ENCODE measurements at places on chromosomes 11 and 22. TPM values are rescaled to one million over a fixed set of nuclear protein-coding genes. Genes with fewer than 3 reads are reported as not detected.
A peak's percentile ranks its signal among the peaks of the same experiment; 100 is the strongest.

Gene SERHL2
- 1.4 TPM for total RNA-seq

DNA sequence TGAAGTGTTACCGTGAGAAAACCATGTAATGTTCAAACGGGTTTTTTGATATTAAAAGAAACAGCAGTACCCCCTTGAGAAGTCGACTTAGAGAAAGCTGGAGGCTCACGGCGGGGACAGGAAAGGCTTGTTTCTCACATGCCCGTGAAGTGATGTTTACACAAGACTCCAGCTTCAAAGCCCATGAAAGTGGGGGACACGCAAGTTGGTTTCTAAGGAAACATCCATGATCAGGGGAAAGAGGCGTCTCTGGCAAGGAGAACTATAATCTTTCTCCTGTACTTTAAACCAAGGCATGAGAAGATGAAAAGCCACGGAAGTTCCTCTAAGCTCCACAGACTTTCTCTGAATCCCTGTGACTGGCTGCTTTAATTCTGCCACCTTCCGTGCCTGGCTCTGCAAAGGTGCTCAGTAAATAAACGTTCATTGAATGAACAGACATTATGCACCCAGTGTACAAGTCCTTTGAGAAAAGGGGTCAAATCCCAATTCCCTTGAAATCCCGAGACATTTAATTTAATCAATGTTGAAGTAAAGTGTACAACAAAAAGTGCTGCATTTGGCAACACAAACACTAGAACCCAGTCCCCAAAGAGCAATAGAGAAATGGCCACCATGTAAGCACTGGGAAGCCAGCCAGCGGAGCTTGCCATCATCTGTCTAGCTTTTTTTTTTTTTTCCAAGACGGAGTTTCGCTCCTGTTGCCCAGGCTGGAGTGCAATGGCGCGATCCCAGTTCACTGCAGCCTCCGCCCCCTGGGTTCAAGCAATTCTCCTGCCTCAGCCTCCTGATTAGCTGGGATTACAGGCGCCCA is 58.7 kb downstream of the AHNAK start:
- no peak for DNase-seq

GRCh38 chr11:74269161-74269811 is 42.2 kb downstream of the P4HA3 start:
- no peak for DNase-seq

DNA sequence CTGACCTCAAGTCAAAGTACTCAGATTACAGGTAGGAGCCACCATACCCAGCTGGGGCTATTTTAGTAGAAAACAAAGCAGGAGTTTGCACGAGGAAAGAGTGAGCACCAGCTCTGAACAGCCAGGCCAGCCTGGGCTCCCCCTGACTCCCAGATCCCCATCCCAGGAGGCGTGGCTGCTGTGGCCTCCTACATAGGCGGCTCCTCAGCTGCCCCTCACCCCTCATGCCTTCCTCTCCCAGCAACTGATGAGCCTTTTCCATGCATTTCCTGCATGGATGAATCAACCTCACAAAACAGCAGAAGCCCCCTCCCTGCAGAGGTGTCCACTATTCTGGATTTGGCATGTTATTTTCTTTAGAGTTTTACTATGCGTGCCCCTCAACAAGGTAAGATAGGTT is 10.5 kb upstream of the FLRT1 start:
- no peak for DNase-seq

Gene C11orf86
- not detected for total RNA-seq

Gene LRP5
- 72.2 TPM for total RNA-seq

GRCh38 chr22:19840955-19841640 is 13.6 kb downstream of the GNB1L start:
- no peak for DNase-seq

DNA sequence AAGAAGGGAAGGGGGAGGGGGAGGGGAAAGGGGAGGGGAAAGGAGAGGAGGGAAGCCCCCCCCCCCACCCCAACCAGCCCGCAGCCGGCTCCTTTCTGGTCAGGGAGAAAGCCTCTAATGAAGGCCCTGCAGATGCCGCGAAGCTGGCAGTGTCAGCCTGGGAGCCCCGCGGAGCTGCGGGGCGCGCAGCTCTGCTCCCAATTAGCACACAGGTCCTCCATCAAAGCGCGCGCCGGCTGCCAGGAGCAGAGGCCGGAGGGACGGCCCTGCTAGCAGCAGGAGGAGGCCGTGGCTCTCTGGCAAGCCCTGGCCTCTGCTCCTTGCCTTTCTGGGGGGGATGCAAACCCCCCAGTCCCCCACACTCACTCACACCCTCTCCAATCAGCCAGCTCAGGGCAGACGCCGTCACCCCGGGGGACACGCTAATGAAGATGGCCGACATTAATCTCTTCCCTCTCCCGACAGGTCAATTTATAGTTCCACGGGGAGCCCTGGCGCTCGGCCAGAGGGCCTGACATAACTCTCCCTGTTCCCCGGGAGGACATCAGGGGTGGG is 70.5 kb upstream of the TCF20 start:
- DNase-seq, result no peak

GRCh38 chr11:78420796-78421209 is 3.2 kb upstream of the GAB2 start:
- DNase-seq, result no peak

Gene MUC2
- not detected for total RNA-seq

- DNase-seq, result no peak
Observed at GRCh38 chr22:39306456-39307361, 12.7 kb downstream of the RPL3 start.

- DNase-seq, result no peak
Observed at GRCh38 chr11:71064702-71065515, 187.5 kb downstream of the SHANK2 start.

Gene PELI3
- 4.8 TPM for total RNA-seq

- DNase-seq, result peak; percentile 29
Observed at GRCh38 chr11:85595285-85595884, 31.8 kb downstream of the DLG2 start.

Gene TECTA
- total RNA-seq, result 0.64 TPM

GRCh38 chr11:57325735-57326048 is 940 bp upstream of the TNKS1BP1 start:
- no peak for DNase-seq

- no peak for DNase-seq
Observed at GRCh38 chr22:50656122-50657070, 16.2 kb upstream of the SHANK3 start.

GRCh38 chr11:69280994-69281393 is 13.0 kb upstream of the MYEOV start:
- DNase-seq, result no peak

- no peak for DNase-seq
Observed at GRCh38 chr22:31757265-31757664, 3.4 kb downstream of the DEPDC5 start.

Gene TSPAN32
- total RNA-seq, result not detected
